ENCODE measurements at places on chromosomes 7 and 10.
A peak's percentile ranks its signal among the peaks of the same experiment; 100 is the strongest.

DNA sequence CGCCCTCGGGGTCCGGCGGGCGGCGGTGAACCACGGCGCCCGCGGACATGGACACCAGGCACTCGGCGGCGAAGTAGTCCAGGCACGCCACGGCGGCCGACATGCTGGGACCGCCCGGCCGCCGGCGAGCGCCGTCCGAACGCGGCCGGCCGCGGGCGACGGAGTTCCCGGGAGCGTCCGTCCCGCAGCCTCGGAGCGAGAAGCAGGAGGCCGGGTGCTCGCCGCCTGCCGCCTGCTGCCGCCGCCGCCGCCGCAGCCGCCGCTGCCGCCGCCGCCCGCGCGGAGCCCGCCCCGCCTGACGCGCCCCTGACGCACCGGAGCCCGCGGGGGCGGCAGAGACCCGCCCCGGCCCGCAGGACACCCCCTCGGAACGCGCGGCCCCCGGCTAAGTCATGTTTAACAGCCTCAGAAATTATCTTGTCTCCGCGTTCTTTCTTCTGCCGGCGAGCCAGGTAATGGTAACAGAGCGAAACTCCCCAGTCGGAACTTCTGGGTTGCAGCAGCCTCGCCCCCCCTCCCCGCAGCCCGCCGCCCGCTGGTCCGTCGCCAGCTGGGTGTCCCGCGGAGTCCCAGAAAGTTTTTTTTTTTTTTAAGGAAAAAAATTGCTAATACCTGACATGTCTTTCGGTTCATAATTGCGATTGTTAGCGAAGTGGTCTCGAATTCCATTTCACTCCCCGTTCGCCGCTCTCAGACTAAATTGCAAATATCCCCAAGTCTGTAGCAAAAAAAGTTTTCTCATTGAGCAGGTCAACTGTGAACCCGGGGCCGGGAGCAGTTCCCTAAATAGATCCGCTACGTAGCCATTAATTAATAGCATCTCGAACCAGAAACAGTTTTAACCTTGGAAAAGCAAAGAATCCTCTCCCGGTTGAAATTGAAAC, at the start of gene KLF14:
Gene KLF14 (minus strand): TSS at position 277 of the 884 bp plus-strand sequence. CDS start 174 bp downstream, at position 103.
- DNase-seq = peak; percentile 36

DNA sequence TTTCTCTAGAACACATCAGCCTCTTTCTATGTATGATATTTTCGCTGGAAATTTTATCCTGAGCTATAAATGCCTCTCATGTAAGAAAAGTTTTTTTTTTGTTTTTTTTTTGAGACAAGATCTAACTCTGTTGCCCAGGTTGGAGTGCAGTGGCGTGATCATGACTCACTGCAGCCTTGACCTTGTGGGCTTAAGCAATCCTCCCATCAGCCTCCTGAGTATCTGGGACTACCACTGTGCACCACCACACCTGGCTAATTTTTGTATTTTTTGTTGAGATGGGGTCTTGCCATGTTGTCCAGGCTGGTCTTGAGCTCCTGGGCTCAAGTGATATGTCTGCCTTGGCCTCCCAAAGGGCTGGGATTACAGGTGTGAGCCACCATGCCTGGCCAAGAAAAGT, 80.4 kb downstream of the ADK start:
- DNase-seq = no peak

GRCh38 chr7:131924857-131925256, 368.4 kb upstream of the PODXL start:
- no peak for DNase-seq

GRCh38 chr7:130273933-130274255, 7.2 kb downstream of the CPA2 start:
- DNase-seq = no peak

DNA sequence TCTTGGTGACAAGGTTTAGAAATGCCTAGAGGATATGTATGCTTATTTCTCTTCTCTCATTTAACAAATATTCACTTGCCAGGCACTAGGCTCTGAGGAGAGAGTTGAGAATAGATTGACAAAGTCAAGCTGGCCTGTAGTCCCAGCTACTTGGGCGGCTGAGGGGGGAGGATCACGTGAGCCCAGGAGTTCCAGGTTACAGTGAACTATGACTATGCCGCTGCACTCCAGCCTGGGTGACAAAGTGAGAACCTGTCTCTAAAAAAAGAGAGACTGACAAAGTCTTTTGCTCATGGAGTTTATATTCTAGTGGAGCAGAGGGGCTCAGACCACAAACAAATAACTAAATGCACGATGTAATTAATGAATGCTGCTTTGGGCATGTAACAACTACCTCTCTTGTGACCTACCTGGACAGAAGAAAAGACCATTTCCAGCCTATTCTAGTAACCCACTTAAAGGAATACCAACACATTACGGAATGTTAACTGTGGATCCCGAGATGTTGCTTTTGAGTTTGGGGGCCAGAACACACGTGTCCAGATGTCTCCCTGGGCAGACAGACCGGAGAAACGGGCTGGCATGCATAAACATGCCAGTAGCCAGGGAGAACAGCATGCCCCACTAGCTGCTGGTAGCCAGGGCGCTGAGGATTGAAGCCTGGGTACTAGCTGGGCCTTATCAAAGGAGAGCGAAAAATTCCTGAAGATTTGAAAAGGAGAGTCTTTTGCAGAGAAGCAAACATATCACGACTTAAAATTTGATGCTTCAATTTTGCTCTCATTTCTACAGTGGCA, 2.6 kb upstream of the BMPR1A start:
- DNase-seq = no peak

DNA sequence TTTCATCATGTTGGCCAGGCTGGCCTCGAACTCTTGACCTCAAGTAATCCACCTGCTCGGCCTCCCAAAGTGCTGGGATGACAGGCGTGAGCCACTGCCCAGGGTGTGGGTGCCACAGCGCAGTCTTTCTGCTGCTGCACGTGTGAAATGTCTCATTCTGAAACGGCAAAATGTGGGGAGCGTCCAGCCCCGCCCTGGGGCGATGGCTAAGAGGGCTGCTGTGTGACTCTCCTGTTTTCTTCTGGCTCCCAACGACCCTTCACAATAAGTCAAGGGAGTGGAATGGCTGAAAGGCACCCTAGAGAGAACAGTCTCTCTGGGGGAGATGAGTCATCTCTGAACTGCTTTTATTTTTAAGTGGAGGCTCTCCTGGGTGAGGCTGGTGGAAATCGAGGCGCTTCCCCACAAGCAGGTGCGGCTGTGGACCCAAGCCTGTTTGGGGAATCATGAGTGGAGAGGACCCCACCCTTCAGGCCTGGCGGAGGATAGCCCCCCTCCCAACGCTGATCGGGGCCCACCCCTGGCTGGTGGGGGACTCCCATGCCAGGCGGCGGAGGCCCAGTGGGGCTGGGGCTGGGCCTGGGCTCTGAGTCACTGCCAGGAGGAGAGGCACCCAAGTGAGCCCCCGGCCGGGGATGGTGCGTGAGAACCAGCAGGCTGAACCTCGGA, 18.0 kb downstream of the ADAP1 start:
- DNase-seq = peak; percentile 44

DNA sequence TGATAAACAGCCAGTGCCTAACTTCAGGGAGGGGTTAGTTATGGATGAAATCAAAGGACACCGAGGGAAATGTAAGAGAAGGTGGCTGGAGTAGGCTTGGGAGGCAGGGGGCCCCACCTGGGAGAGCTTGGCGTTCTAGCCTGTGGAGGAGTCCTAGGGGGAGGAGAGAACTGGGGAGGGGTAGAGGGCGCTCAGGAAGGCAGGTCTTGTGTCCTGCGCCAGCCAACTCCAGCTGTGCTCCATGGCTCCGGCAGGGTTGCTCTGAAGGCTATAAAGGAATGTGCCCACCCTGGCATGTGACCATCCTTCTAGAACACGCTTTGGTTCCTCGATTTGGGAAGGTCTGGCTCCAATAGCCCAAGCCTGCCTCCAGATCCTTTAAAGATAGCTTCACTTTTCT, 96.3 kb downstream of the SEC61G start:
- no peak for DNase-seq

GRCh38 chr7:77808517-77808916, 9.9 kb downstream of the PHTF2 start:
- no peak for DNase-seq

- no peak for DNase-seq
Observed at GRCh38 chr10:95247200-95247880, 43.5 kb downstream of the PDLIM1 start.

- no peak for DNase-seq
Observed at GRCh38 chr7:71509381-71509780, 377.4 kb downstream of the GALNT17 start.

DNA sequence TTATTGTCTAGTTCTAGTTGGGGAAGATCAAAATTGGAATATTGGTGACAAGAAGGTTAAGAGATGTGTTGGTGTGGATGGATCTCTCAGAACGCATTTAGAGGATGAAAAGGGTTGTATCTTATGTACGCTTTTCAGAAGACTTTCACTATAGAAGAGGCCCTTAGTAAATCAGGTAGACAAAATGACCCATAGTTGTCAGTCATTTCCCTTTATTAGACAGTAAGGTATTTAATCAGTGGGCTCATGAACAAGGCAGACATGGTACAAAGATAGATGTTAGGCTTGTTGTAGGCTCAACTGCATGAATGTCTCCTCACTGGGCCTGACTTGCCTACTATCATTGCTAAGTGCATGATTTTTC, 359.2 kb downstream of the PHF14 start:
- DNase-seq = no peak

DNA sequence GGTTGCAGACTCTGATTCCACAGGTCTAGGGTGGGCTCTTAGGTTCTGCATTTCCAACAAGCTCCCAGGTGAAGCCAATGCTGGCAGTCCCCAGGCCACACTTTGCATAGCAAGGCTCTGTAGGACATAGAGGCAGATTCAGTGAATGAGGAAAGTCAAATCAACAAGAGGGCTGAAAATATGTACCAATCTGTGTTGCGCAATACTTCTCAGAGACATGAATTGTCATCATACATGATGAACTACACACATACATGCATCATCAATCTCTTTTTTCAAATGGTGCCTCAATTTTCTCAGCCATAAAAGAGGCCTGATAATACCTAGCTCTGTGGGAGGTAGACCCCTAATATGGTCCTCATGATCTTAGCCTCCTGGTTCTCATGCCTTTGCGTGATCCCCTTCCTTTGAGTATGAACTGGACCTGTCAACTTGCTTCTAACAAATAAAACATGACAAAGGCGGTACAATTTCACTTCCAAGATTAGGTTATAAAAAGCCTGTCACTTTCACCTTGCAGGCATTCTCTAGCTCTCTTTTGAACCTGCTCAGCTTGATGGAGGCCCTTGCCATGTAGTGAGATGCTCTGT, 49.0 kb downstream of the PIK3CG start:
- no peak for DNase-seq

DNA sequence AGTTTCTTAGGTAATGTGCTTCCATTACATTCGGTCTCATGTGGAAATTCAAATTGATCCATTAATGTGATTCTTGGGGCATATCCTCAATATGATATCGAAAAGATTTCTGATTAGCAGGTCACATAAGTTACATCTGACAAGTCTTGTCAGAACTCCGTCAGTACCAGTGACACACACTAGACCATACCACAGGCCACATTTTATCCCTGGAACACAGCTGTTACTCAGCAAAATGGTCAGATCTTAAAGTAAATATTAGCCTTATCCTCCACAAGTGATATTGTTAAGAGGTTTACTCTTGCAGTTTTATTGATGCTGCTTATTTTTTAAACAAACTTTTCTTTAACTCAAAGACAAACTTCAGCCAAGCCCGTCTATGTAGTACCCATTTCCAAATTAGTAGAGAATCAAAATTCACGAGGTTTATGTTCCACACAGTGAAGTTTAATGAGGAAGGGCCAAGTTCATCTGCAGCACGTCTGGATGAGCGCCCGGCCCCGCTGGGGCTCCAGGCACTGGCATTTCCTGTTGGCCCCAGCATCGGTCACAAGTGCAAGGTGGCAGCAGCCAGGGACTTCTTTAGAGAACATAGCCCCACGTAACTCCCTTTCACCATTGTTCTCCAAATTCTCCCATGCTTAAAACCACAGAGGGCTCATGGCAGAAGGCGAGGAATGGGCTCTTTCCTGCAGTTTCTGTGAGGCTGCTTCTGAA, 132.2 kb downstream of the VIPR2 start:
- DNase-seq = no peak

DNA sequence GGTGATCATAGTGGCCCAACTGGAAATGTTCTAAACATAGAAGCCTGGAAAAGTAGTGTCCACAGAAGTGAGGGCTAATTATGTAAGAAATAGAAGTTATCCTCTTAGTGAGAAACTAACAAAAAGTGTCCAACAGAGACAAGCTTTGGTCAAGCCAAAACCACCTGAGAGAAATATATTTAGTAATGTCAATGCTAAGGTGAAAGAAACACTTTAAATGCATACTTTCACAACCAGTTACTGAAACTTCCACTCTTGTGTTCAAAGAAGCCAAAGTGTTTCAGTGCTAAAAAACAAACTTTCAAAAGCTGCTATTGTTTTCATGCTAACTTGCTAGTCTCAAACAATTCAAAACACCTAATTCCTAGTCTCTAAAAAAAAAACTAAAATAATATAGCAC, 18.1 kb downstream of the RAB11FIP2 start:
- no peak for DNase-seq

- DNase-seq = no peak
Observed at GRCh38 chr10:125041856-125042506, 100.1 kb downstream of the ZRANB1 start.

GRCh38 chr10:60222047-60222446, 167.6 kb downstream of the ANK3 start:
- DNase-seq = no peak

DNA sequence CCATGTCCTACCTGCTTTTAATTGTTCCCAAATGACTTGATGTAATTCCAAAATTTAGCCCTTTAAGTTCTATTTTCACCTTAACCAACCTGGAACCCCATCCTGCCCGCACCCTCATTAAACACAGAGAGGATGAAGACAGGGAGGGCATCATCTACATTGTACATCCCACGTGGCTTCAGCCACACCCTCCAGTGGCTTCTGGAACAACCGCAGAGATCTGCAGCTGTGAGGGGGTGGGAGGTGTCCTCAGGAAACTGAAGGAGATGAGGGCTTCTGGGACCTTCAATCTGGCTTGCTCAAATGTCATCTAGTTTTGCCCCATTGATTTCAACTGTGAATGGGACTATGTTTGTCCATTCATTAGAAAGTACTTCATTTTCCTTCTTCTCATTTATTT, 39.0 kb downstream of the AKR1B1 start:
- DNase-seq = no peak

- no peak for DNase-seq
Observed at GRCh38 chr10:71761105-71761511, 12.2 kb downstream of the VSIR start.

- DNase-seq = no peak
Observed at GRCh38 chr10:110821508-110821907, 50.2 kb upstream of the PDCD4 start.

GRCh38 chr10:88974446-88975376, 15.9 kb upstream of the FAS start:
- DNase-seq = no peak

- DNase-seq = no peak
Observed at GRCh38 chr10:85858776-85859515, 507.6 kb downstream of the GRID1 start.

DNA sequence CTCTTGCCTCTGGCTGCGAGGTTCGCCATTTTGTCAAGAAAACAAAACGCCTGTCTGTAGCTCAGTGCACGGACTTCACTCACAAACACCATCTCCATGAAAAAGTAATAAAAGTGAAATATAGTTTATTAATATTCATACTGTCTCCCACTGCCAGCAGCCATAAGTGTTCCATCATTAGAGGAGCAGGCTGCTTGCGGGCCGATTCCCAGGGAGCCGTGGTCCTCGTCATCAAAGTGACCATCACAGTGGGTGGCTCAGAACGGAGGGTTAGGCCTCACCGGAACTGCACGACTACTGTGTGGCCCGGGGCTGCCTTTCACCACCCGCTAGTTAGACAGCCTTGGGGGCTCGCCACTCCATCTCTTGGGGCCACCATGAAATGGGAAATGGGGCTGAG, 82.7 kb downstream of the HIPK2 start:
- no peak for DNase-seq

GRCh38 chr7:31027161-31027965, 24.7 kb upstream of the ADCYAP1R1 start:
- DNase-seq = no peak
